ENCODE measurements at places on chromosomes 1 and 21. TPM values are rescaled to one million over a fixed set of nuclear protein-coding genes. Genes with fewer than 3 reads are reported as not detected.

CHODL gene
- total RNA-seq, result not detected

NEK2 gene
- 21.8 TPM for total RNA-seq

PTPRC gene
- total RNA-seq, result 333 TPM

GUCA2A gene
- not detected for total RNA-seq

SPATA45 gene
- total RNA-seq, result not detected

Measured in activated T-helper 2 cell treated with anti-CD3 and anti-CD28 coated beads, Interferon-gamma antibody, Interleukin-2, Interleukin-4, amounts not matched to agents 10 μg/mL and 5 μg/mL and 100 μg/mL, durations not matched to agents 14 hours and 24 hours and 36 hours (primary cell).